Kidney (tissue), 22 donors: ENCODE measurements at places on chromosomes 13 and 19. TPM values are rescaled to one million over a fixed set of nuclear protein-coding genes. Genes with fewer than 3 reads are reported as not detected.

The ARGLU1 gene
- total RNA-seq = 86.7 TPM

The ZNF675 gene
- total RNA-seq = 11.4 TPM

The AP1M2 gene
- total RNA-seq = 74.1 TPM

DNA sequence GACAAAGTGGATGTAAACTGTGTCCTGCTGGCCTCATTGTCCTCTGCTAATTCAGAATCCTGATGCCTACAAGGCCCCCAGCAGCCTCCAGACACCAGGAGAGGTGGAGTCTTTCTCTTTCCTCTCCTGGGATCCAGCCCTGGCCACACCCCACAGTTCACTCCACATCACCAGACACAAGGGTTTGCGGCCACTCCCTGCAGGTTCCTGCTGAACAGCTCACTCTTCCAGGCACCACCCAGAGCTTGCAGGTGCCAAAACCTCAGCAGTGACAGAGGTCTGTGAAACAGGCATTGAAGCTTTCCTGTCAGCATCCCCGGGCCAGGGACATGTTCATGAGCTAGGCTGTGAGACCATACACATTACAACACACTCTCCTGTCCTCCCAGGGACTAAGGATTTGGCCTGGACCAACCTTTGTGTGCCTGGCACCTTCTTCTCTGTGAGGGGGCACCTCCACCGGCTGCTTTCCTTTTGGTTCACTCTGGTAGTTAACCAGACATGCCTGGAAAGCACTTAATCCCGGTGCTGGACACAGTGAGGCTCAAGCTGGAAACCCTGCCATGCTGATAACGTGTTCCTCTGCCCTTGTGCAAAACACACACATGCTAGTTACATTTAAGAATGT, 11.1 kb upstream of the ATP12A start:
- no peak for DNase-seq
- H3K36me3 ChIP-seq = no peaks in the 10 kb centered on the region
- no peak overlapping the region for H3K27ac ChIP-seq
- H3K4me1 ChIP-seq = no peaks in the 10 kb centered on the region
- H3K27me3 ChIP-seq = no peaks in the 10 kb centered on the region
- no peak overlapping the region for H3K4me3 ChIP-seq

The ARHGEF7 gene
- 56.4 TPM for total RNA-seq

DNA sequence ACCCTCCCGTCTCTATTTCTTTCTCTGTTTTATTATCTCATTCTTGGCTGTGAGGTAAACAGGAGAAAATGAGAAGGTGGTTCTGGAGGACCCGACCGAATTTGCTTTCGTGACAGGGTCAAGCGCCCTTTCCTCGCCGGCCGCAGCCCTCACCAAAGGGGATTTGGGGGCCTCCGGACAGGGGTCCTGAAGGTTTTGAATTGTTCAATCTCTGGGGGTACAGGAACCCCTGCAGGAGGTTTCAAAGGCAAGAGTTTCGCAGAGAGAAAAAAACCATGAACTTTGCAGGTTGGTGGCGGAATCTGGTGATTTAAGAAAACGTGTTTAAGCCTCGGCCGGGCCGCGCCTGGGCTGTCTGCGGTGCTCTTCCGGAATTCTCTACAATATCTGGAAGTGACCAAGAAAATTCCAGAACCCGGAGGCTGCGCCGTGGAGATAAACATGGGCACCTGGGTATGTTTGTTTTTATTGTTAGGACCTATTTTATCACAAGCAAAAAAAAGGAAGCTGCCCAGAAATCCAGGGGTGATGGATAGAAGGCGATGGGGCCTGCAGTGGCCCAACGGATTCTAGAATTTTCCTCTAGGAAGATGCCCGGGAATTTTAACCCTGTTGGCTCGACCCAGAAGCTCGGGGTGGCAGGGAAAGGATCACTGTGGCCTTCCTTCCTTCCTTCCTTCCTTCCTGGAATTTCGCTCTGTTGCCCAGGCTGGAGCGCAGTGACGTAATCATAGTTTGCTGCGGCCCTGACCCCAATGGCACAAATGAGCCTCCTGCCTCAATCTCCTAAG, 14.2 kb upstream of the PTBP1 start:
- H3K27ac ChIP-seq = peak overlapping the region; percentile 71
- peaks cover 16% of the 10 kb centered on the region for H3K4me1 ChIP-seq
- DNase-seq = peak; percentile 37
- H3K4me3 ChIP-seq = peak overlapping the region; percentile 60

GRCh38 chr13:108375034-108375433, 105.5 kb downstream of the TNFSF13B start:
- H3K27ac ChIP-seq = no peak overlapping the region
- no peak for DNase-seq
- H3K4me1 ChIP-seq = no peaks in the 10 kb centered on the region
- no peaks in the 10 kb centered on the region for H3K36me3 ChIP-seq
- no peak overlapping the region for H3K4me3 ChIP-seq
- H3K27me3 ChIP-seq = no peaks in the 10 kb centered on the region

GRCh38 chr19:38648769-38649304, 1.4 kb downstream of the ACTN4 start:
- DNase-seq = no peak
- no peaks in the 10 kb centered on the region for H3K36me3 ChIP-seq
- no peaks in the 10 kb centered on the region for H3K27me3 ChIP-seq
- H3K4me1 ChIP-seq = peaks cover 31% of the 10 kb centered on the region
- peak overlapping the region; percentile 99 for H3K27ac ChIP-seq

DNA sequence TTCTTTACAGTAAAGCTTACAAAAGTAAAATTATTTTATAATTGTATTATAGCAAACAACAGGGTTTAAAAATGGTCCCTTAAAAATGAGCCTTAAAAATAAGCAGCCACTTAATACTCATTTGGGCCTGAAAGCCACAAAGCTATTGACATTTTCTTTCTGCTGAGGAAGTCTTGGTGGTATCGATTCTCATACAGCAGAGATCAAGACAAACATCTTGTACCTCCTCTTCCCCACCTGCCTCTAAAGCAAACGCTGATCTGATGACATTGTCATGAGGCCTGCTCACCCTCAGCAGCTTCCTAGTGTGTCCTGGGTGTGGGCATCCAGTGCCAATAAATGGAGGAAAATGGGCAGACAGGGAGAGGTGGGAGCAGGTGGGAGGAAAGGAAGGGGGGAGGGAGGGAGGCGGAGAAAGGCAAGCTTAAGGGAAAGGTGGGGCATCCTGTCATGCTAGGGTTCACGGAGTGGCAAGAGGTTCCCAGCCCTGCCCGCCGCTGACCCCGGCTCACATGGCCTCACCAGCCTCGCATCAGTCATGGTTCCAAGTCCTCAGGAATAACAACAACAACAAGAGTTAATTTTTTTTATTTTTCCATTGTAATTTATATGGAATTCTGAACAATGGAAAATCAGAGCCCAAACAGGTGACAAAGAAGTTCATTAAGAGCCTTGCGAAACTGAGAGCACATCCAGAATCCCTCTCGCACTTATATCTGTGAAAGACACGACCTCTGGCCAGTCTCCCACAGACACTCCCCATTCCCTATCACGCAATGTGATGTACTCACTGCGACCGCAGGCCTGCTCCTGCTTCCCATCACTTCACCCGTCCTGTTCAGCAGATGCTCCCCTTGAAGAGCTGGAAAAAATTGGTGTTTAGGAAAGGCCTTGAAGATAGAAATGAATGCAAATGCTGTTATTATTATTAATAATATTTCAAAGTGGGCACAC, 15.1 kb upstream of the ATP11A start:
- no peak for DNase-seq
- H3K4me1 ChIP-seq = no peaks in the 10 kb centered on the region
- no peaks in the 10 kb centered on the region for H3K27me3 ChIP-seq
- H3K36me3 ChIP-seq = no peaks in the 10 kb centered on the region

DNA sequence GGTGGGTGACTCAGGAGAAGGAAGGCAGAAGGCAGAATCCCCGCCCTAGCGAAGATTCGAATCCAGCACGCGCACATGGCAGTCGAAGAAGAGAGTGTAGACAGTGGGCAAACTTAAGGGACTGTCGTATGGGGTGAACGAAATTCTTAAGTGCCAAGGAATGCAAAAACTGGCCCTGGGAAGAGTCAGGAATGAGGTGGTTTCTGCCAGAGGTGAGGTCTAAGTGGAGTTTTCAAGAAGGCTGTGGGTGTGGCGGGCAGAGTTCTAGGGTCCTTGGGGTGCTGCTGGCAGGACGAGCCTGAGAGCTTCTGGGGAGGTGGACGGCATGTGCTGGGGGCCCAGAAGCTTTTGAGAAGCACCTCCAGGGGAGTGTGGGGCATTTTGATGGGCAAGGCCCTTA, 63.9 kb upstream of the RNF113B start:
- no peaks in the 10 kb centered on the region for H3K27me3 ChIP-seq
- peaks cover 12% of the 10 kb centered on the region for H3K4me1 ChIP-seq
- H3K36me3 ChIP-seq = no peaks in the 10 kb centered on the region
- DNase-seq = no peak

GRCh38 chr19:54151362-54152035, 8.0 kb downstream of the LENG1 start:
- H3K27ac ChIP-seq = no peak overlapping the region
- H3K36me3 ChIP-seq = peaks cover 52% of the 10 kb centered on the region
- no peaks in the 10 kb centered on the region for H3K4me1 ChIP-seq
- no peak for DNase-seq
- H3K27me3 ChIP-seq = no peaks in the 10 kb centered on the region
- no peak overlapping the region for H3K4me3 ChIP-seq

The SLC6A16 gene
- total RNA-seq = 3.7 TPM

The SELENOV gene
- not detected for total RNA-seq

- no peak overlapping the region for H3K27ac ChIP-seq
- no peak for DNase-seq
- H3K4me3 ChIP-seq = no peak overlapping the region
- no peaks in the 10 kb centered on the region for H3K4me1 ChIP-seq
Measured at GRCh38 chr13:42211704-42212464, 60.1 kb upstream of the AKAP11 start.

The FAM216B gene
- total RNA-seq = 0.09 TPM

The C19orf38 gene
- 3.3 TPM for total RNA-seq

DNA sequence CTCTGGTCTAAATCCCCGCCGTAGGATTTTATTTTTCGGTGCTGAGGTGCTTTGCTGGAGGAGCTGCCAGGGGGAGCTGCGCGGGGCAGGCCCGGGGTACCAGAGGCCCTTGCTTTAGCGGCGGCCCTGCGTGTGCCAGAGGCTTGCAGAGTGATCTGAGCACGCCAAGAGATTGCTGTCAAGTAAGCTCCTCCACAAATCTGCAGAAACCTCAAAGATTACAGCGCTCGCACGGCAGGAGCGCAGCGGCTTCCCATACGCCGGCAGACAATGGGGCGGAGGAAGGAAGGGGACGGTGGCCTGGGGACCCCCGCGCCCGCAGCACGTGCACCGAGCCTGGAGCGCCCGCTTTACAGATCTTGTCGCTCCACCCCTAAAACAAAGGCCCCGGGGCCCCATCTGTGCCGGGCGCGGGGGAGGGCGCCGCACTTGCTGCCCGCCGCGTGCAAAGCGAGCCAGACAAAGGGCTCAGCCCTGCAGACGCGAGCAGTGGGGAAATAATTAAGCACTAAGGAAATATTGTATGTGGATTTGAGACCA, 9.1 kb upstream of the C19orf12 start:
- H3K4me1 ChIP-seq = no peaks in the 10 kb centered on the region
- no peaks in the 10 kb centered on the region for H3K36me3 ChIP-seq
- no peak overlapping the region for H3K4me3 ChIP-seq
- H3K27ac ChIP-seq = no peak overlapping the region

DNA sequence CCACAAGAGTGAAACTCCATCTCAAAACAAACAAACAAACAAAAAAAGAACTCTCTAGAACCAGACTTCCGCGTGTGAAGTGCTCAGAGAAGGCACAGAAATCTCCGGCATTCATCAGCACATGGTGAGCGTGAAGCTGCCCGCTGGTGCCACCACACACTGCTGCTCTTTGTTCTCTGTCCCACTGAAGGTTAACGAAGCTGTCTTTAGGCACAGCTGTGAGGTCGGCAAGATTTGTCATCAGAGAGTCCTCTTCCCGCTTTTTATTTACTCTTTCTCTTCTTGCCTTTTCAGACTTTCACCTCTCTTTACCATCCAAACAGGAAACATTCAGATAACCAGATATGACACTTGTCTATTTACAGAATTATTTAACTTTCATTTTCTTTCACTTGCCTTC, 115.2 kb upstream of the ARGLU1 start:
- H3K27me3 ChIP-seq = no peaks in the 10 kb centered on the region
- no peaks in the 10 kb centered on the region for H3K4me1 ChIP-seq
- no peak for DNase-seq
- H3K4me3 ChIP-seq = no peak overlapping the region
- H3K36me3 ChIP-seq = no peaks in the 10 kb centered on the region

- no peaks in the 10 kb centered on the region for H3K4me1 ChIP-seq
- H3K36me3 ChIP-seq = no peaks in the 10 kb centered on the region
- no peak for DNase-seq
- no peak overlapping the region for H3K27ac ChIP-seq
- H3K27me3 ChIP-seq = no peaks in the 10 kb centered on the region
Measured at GRCh38 chr19:1944088-1944915, 3.3 kb downstream of the CSNK1G2 start.

- no peak for DNase-seq
- H3K27me3 ChIP-seq = no peaks in the 10 kb centered on the region
Measured at GRCh38 chr13:78960881-78961280, 301.9 kb upstream of the OBI1 start.

DNA sequence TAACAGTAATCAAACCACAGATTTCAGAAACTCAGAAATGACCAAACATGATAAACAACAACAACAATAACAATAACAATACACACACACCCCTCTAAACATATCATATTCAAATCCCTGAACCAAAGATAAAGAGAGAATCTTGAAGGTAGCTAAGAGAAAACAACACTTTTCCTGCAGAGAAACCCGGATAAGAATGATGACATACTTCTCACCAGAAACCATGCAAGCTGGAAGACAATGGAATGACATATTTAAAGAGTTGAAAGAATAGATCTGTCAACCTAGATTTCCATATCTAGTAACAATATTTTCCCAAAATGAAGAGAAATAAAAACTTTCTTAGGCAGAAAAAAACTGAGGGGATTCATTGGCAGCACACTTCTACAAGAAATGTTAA, 138.1 kb downstream of the LIG4 start:
- H3K27me3 ChIP-seq = no peaks in the 10 kb centered on the region
- H3K4me3 ChIP-seq = no peak overlapping the region
- no peaks in the 10 kb centered on the region for H3K36me3 ChIP-seq
- DNase-seq = no peak

GRCh38 chr19:16462757-16463250, 9.0 kb downstream of the EPS15L1 start:
- H3K27me3 ChIP-seq = no peaks in the 10 kb centered on the region
- H3K4me3 ChIP-seq = no peak overlapping the region
- no peaks in the 10 kb centered on the region for H3K36me3 ChIP-seq
- no peak for DNase-seq
- no peak overlapping the region for H3K27ac ChIP-seq

The ATP4B gene
- 0.16 TPM for total RNA-seq

DNA sequence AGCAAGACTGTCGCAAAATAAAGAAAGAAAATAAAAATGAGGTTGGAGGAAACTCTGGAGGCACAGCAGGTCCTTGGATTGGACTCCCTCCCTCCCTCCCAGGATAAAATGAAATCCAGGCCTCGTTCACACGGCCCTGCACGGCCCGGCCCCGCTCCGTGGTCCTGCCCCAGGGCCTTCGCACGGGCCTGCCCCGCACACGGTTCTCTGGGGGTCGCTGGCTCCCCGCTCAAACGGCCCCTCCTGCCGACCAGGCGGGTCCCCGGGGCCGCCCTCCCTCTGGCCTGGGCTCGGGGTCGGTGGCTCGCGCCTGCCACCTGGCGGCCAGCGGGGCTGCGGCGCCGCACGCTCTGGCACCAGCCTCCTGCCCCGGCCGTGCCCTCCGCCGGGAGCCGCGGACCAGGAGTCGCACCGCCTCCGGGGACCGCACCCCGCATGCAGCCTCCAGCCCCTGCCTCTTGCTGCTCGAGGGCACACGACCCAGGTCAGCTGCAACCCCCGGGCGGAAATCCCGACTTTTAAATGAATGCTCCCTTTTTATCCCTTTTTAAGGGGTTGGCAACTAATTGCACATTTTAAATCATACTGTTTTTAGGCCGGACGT, 1.5 kb upstream of the WDR18 start:
- peaks cover 16% of the 10 kb centered on the region for H3K4me1 ChIP-seq
- H3K27ac ChIP-seq = no peak overlapping the region
- no peaks in the 10 kb centered on the region for H3K27me3 ChIP-seq
- H3K36me3 ChIP-seq = no peaks in the 10 kb centered on the region
- peak; percentile 80 for DNase-seq
- no peak overlapping the region for H3K4me3 ChIP-seq
